ENCODE measurements at places on chromosomes 6 and 20.

DNA sequence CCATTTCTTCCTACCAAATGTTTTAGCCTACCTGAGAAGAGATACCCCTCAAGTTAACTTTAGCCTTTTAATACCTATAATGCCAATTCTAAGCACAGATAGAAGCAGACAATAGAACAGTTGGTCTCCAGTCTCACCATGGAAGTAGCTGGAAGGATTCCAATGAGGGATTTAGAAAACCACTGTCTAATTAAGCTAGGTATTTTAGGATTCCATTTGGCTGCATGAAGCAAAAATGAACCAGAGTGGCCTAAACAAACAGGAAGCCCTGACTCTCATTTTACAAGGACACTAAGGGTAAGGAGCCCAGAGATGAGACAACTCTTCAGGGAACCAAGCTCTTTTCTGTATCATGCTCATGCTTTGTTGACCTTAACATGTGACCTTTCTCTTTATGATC, 199.2 kb downstream of the ALDH8A1 start:
- no peak for DNase-seq

GRCh38 chr6:18861204-18861603, 474.1 kb downstream of the RNF144B start:
- no peak for DNase-seq

DNA sequence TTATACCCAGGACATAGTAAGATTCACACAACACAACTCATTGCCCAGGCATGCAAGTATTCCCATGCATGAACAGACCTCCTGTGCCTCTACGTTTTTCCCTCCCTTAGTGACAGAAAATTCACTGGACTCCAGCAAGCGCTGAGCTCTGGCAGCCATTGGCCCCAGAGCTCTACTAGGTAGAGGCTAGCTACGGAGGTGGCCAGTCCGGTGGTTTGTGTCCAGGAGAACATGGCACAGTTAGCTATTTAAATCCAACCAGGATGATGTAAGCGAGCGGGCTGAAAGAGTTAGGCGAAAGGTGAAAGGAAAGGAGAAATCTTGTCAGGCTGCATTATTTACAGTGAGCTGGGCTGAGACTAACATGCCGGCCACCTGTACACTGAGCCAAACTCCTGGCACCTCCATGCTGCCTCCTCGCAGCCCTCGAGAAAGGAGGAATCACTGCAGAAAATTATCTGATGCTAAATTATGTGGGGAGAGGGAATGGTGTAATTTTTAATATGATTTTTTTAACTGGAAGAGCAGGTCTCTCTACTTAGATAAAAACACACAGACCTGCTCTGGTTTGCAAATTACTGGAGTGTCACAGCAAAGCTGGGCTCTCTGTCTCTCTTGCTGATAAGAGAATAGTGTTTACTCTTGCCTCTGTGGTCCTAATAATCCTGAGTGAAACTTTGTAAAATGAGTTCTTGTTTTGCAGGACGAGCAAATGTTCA, 50.1 kb upstream of the ARMC2 start:
- no peak for DNase-seq

- DNase-seq: no peak
Measured at GRCh38 chr6:54655162-54655561, 191.4 kb upstream of the FAM83B start.

DNA sequence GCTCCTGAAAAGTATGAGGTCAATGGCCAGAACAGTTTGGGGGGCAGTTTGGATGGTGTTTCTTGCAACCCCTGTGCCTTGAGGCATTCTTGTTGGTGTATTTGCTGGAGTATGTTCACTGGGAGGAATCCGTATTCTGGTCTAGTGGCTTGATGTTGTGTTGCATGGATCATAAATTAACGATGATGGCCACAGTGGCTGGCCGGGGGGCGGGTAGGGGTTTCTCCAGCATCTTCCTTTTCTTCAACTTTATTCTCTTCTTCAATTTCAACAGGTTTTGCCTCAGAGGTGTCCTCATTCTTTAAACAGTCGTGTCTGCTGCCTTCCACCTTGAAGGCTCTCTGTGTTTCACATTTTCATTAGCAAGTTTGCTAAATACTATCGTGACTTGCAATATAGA, 43.0 kb upstream of the THBS2 start:
- no peak for DNase-seq

Data from posterior cingulate gyrus (tissue), 11 donors.